ENCODE measurements at places on chromosomes 12 and 14.

DNA sequence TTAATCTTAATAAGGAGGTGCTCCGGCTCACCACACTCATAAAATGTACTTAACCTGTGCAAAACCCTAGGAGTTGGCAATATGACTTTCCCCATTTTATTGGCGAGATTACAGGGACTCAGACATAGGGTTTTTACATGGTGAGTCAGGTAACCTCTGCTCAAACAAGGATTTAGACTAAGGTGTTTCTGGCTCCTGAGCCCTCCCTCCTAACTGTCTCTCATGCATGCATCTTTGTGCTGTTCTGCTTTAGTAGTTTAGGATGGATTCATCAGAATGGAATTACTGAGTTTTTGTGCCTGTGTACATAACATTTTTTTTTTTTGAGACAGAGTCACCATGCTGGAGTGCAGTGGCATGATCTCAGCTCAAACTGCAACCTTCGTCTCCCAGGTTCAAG lies 993.3 kb upstream of the TMEM132C start:
- DNase-seq, result no peak

DNA sequence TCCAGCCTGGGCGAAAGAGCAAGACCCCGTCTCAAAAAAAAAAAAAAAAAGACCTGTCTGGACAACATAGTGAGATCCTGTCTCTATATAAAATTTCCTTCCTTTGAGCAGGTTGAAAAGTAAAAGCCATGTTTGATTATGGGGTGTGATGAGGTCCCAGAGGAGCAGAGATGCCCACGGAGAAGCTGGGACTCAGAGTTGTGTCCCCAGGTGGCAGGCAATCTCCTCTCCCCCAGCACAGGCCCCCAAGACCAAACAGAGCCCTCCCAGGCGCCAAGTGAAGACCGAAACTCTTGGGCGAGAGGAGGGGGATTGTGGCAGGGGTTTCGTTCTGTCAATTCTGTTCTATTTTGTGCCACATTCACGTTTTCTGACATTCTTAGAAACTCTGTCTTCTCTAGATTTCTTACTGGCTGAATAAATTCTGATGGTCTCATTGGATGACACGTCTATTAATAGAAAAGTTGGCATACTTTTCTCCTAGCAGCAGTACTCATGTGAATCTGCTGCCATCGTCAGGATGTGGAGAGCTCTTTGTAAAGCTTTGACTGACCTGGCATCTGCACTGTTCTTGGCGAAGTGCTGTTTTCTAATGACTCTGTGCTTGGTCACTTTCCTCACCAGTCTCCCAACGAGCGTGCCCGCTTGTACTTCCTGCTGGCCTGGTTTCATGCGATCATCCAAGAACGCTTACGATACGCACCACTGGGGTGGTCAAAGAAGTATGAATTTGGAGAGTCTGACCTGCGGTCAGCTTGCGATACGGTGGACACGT lies 43.4 kb downstream of the HSP90AA1 start:
- DNase-seq, result peak; percentile 44

- DNase-seq, result no peak
Observed at GRCh38 chr12:120078868-120079267, 37.7 kb downstream of the RAB35 start.

DNA sequence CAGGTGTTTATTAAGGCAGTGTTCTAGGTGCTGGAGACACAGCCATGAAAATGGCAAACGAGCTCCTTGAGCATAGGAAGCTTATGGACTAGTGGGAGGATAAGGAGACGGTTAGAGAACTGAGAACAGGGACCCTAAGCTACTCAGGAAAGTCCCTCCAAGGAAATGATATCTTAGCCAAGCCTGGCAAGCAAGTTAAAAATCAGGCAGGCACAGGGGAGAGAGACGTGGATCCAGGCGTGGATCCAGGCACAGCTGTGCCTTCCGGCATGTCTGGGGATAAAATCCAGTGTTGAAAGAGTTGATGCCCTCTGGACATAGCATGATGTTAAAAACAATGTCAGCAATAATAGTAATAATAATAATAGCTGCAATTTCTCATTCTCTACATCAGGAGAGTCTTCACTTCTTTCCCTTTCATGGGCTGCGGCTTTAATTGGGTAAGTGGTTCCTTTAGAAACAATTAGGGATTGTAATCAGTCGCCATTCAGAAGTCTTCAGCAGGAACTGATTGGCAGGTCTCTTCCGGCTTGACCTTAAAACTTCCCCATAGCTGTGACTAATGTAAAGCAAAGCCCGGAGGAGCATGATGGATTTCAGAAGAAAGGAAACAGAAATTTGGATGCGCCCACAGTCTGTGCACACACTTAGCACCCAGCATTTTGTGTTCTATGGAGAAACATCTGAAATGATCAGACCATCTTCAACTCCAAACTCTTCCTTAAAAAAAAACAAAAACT lies 230.2 kb downstream of the SLC41A2 start:
- no peak for DNase-seq

DNA sequence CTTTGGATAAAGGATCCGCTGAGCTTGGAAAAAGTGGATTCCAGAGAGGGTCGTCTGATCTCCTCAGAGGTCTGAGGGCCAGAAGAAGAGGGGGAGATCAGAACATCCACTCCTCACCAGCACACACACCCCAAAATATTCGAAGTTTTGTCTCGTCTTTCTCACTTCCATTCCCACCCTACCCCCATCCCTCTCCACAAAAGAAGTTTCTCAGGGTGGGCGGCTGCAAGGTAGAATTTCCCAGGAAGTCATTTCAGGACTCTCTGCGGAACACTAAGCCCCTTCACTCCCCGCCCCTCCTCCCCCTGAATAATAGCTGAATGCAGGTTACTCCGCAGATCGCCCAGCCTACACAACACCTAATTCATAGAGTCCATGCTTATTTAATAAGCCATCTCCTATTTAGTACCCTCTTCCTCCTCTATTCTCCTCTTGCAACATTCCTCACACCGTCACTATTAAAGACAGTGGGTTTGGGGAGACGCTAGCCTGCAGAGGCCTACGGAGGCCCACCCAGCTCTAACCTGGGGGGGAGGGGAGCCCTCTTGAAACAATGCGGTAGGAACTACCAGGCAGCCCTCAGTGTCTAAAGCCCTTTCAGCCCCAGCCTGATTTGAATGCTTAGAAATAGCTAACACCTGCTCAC lies 649 bp upstream of the SALL2 start:
- peak; percentile 42 for DNase-seq

- DNase-seq, result peak; percentile 100
Observed at GRCh38 chr12:6851921-6852650, at the start of gene USP5. TSS of gene USP5 (plus strand) at chr12:6852150. CDS start at chr12:6852180, 30 bp downstream.

DNA sequence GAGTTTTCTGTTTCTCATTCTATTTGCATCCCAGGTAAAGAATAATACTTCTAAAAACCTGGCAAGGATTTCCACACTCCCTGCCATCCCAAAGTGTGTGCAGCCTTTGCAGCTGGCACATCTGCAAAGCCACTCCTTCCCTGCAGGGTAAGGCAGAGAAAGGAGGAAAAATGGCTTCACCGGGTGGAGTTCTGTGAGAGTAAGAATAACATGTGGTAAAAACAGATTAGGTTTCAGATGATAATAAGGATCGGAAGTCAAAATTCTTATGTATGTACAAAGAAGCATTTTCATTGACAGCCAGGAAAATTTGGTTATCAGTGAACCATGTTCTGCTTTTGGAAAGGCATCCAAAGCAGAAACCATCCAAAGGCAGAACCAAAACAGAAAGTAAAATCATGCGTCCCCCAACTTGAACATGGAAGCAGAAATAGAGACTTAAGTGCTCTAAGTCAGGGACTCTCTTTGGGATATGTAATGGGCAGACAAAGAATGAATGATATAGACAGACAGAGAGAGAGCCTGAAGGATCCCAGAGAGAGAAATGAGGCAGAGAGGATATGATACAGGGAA lies 192.6 kb upstream of the CCDC196 start:
- DNase-seq, result no peak

GRCh38 chr12:130160306-130160705 lies 2.0 kb upstream of the FZD10 start:
- DNase-seq, result no peak

DNA sequence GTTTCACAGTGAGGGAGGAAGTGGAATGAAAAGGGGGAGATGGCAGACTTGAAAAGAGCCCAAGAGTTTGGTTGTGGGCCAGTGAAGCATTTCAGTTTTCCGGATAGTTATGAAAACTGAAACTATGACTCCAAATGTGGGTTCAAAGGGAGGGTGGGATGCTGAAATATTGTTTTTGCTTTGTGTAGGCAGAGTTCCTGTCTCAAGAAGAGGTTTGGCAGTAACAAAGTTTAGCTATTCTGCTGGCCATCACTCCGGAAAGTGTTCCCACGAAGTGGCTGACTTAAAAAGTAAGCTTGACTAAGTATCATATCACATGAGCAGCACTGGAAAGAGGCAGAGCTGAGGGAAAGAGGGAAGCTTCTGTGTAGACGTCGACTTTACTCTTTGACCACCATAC lies 85.2 kb downstream of the CAND1 start:
- DNase-seq, result no peak

DNA sequence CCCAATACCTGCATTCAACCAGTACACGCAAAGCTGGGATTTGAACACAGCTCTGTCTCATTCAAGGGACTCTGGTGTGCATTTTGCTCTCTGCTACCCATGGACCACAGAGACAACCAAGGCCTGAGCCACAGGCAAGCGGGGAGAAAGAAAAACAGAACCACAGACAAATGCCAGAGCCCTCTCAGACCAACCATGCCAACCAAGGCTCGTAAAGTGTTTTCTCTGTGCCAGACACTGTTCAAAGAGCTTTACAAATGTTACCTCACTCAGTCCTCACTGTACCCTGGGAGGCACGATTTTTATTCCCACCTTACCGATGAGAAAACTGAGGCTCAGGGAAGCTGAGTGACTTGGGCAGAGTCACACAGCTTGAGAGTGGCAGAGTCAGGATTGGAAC lies 32.4 kb upstream of the EML1 start:
- DNase-seq, result no peak

DNA sequence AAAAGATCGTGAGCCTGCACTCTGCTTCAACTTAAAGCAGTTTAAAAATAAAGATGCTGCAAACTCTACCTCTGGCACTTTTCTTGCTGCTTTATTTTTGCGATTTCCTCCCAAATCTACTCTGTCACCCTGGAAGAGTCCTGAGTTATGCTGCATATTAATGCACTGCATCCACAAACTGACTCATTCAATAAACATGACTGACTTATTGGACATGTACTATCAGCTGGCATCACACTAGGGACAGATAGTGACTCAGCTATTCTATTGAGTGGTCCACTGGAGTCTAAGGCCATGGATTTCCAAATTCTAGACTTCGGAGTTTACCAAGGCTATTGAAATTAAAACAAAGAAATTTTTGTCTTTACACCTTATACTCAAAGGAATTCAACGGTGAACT lies 90.7 kb upstream of the PTPRR start:
- DNase-seq, result no peak

GRCh38 chr14:50739186-50739585 lies 71.1 kb upstream of the SAV1 start:
- no peak for DNase-seq

- no peak for DNase-seq
Observed at GRCh38 chr12:14654416-14654815, 42.0 kb downstream of the GUCY2C start.

- DNase-seq, result no peak
Observed at GRCh38 chr12:131644481-131644880, 66.4 kb upstream of the SFSWAP start.

DNA sequence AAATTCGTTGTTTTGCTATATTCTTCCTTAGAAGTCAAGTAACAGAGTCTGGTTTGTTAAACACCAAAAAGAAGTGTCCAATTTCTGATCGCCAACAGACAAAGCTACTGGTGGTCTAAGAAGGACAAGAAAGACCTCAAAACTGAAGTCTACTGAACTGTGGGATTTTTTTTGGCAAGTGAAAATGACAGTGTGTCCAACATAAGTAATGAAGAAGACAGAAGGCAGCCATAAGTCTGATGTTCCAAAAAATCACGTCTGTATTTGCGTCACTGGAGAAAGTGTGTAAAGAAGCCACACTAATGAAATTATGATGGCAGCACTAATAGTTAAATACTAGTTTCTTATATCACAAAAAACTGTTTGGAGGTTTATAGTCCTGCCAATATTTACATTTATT lies 32.6 kb downstream of the WASHC3 start:
- DNase-seq, result no peak

- DNase-seq, result no peak
Observed at GRCh38 chr12:78880078-78880477, 15.5 kb downstream of the SYT1 start.

DNA sequence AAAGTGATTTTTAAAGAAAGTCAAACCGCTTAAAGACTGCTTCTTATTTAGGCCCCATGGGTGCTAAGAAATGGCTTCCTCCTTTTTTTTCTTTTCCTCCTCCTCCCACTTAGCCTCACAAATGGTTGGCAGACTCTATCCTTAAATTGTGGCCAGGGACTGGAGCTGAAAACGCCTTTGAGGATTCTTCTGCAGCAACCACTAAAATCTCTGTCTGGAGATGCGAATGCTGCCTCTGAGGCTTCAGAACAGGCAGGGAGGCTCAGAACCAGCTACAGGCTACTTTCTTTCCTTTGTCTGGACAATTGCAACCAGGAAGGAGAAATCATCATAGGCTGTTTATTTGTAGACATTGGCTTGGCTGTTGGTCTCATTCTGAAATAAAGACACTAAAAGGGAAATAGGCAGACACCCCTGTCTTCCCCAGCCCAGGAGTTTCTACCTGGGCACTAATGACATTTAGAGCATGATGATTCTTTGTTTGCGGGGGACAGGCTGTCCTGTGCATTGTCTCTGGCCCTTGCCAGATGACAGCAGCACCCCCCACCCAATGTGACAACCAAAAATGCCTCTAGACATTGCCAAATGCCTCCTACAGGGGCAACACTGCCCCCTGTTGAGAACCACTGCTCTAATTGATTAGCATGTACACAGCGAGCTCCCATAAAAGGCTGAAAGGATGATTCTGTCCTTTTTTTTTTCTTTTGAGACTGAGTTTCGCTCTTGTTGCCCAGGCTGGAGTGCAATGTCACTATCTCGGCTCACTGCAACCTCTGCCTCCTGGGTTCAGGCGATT lies 50.3 kb downstream of the MAP1LC3B2 start:
- DNase-seq, result no peak

DNA sequence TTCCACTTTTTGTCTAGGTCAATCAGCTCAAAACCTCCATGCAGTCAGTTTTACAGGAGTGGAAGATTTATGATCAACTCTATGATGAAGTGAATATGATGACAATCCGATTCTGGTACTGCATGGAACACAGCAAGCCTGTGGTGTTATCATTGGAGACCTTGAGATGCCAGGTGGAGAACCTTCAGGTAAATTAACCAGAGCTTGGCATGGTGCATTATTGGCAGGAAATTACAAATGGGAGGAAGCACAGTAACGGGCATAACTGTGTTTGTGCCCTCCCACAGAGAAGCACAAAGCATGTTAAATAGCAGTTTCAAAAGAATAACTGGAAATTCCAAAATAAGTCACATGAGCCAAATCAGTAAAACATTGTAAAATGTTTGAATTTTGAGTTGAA lies 135.6 kb downstream of the ESR2 start:
- no peak for DNase-seq

GRCh38 chr12:41998436-41998835 lies 146.2 kb downstream of the GXYLT1 start:
- DNase-seq, result no peak
